ENCODE measurements at places on chromosomes 2 and 18.

DNA sequence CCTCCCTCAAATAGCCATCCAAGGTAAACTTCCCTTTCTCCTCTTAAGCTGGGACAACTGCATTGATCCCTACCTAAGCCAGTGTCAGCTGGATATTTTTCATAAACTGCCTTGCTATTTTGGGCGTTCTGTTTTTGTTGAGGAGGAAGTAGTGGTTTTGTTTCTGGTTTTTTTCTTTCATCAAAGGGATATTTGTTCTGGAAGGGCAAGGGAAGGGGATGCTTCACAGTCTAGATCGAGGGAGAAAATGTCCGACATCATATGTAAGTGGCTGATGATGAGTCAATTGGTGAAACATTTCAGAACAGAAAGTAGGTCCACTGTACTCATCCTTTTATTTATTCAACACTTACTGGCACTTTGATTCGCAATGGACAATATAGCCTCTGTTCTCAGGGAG is 31.0 kb downstream of the TANC1 start:
- no peak for DNase-seq

GRCh38 chr2:207883002-207883780 is 113.5 kb upstream of the FZD5 start:
- DNase-seq: no peak

DNA sequence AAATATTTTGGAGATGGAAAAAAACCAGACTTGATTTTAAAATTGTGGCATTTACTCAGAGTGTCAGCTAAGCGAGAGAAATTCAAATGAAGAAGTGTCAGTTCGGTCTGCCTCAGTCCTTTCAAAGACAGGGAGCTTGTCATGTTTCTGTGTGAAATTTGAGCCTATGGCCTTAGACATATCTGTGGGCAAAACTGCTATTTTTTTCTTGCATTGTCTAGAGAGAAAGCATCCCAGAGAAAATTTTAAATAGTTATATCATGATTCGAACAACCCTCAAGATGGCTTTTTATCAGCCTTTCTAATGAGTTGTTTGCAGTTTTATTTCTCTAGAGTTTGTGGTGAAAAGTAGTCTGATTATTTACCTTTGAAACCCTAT is 50.2 kb upstream of the KCNE4 start:
- no peak for DNase-seq

GRCh38 chr2:239225371-239225851 is 175.4 kb downstream of the HDAC4 start:
- peak; percentile 62 for DNase-seq

DNA sequence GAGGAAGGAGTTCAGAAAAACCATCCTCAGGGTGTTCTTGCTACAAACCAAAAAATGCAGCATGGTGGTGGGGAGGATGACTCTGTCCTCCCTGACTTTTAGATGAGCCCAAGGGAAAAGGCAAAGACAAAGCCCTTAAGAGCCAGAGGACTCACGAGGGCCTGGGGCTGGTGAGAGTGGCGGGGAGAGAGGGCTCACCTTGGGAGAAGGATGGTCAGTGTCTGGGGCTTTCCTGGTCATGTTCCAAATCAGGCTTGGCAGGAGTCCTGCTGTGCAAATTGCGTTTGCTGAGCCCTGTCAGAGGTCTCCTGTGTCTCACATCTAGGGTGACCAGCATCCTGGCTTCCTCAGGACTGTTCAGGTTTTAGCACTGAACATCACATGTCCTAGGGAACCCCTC is 4.7 kb downstream of the UGT1A1 start:
- no peak for DNase-seq

DNA sequence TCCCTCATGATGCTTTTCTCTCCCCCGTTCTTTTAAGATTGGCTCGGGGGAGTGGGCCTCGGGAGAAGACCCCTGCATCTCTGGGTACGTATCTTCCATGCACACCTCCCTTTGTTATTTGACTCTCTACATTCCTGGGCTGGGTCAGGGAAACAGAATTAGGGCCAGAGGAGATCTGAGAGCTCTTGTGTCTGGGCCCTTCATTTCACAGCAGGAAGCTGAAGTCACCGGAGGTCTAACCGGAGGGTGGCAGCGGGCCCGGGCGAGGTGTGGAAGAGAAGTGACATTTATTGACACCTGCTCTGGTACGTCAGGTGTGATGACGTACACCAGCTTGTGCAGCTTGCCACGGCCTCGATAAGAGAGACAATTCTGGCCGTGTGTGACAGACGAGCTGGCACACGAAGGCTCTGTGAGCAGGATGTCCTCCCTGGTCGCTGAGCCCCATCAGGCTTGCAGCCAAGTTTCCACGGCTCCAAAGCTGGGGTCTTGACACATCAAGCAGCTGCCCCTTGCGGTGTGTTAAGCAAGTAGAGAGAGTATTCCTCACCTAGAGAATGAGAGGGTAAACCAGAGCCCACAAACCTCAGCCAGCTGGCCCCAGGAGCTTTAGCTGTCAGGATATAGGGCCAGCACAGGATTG is 30.4 kb downstream of the TOGARAM2 start:
- DNase-seq: no peak

DNA sequence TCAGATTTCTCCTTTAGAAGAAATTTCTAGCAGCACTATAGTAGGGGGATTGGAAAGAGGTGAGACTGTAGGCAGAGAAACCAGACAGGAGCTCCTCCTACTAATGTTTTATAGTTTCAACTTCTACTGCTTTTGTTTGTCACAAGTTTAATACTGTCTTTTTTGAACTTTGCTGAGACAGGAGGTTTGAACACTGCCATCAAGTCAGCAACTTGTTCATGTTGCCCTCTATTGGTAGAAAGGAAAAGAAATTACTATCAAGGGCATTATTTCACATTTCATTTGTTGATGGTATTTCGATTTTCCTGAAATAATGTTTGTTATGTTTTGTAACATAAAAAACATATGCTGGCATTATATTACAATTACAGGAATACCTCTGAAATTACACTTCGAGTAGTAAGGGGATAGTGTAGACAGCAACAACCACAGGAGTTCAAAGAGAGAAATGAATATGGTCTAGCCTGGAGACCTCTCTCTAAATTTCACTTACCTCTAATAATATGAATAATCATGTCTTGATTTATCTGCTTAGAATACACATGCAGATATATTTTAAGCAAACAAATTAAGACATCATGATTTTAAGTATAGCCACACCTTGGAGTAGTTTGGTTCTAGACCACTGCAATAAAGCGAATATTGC is 12.4 kb upstream of the CCDC88A start:
- no peak for DNase-seq

DNA sequence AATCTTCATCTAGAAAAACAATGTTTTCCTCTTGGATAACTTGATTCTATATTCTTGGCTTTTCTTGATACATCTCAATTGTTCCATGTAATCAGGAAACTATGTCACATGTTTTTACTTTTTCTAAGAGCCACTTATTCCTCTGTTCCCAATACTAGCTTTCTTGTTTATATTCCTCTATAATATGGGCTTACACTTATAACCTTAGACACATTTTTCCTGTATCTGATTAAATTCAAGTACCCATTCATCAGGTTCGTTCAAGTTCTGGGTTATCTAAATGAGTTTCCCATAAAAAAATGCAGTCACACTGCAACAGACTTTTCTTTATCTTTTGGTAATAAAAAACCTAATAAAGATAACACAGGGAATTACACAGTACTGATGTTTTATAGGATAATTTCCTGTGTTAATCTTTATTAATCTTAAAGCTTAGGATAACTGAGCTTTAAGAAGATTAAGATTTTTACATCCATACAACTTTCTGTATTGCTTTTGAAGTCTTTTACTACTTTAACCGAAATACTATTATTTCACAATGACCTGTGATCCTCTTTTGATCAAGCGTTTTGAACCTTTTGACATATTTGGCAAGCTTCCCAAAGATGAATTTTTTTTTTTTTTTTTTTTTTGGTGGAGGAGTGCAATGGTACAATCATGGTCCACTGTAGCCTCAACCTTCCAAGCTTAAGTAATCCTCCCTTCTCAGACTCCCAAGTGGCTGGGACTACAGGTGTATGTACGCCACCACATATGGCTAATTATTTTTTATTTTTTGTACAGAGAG is 44.3 kb upstream of the C2orf66 start:
- DNase-seq: no peak

DNA sequence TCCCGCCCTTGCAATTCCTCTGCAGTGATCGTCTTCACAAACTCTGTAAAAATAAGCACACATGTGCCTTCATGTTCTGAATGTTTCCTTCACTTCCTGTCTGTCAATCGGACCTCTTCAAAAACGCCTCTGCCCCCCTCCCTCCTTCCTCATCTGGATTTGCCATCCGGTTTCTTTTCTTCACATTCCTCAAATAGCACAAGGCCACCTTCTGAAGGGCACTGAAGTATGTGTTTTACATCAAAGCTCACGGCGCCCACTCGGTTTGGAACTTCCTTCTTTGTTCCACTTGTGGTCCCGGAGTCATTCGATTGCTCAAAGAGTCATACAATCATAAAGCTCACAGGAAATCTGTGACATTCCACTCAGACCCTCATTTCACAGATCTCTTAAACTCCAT is 758.1 kb upstream of the SALL3 start:
- no peak for DNase-seq

GRCh38 chr2:197777823-197778407 is 7.2 kb downstream of the BOLL start:
- no peak for DNase-seq

DNA sequence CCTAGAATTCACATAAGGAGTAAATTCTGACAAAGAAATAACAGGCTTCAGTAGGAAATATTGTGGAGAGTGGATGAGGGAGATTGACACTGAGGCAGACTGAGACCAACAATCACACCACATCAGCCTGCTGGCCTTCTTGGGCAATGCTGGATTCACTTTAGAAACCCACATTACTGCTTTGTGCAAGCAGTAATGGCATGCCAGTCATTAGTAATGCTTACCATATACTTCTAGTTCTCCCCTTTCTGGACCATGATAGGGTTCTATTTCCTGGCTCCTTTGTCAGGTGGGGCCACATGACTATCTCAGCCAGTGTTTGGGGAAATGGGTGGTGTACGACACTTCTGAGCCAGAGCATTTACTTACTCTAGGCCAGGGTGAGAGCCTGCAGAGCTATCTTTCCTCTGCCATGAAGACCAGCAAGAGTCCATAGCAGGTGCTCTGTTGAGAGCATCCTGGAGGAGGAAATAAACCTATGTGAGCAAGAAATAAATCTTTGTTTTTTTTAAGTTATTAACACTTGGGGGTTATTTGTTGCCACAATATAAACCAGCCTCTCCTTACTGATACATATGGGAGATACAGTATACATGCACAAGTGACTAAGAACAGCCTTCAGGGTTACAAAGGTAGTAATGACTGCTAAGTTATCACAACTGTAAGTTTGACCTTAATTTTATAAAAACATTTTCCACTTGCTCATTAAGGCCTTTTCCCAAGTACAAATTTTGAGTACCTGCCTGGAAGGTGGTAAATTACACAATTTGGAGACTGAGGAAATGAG is 89.3 kb upstream of the TANK start:
- DNase-seq: no peak

- DNase-seq: no peak
Observed at GRCh38 chr18:28607991-28608390, 431.1 kb upstream of the CDH2 start.

GRCh38 chr2:161031511-161031910 is 128.7 kb upstream of the TANK start:
- no peak for DNase-seq

GRCh38 chr2:241208058-241208457 is 19.6 kb downstream of the ANO7 start:
- DNase-seq: no peak

- no peak for DNase-seq
Observed at GRCh38 chr2:71647356-71647755, 194.0 kb downstream of the DYSF start.

GRCh38 chr18:61489334-61489733 is 156.1 kb downstream of the CDH20 start:
- no peak for DNase-seq

DNA sequence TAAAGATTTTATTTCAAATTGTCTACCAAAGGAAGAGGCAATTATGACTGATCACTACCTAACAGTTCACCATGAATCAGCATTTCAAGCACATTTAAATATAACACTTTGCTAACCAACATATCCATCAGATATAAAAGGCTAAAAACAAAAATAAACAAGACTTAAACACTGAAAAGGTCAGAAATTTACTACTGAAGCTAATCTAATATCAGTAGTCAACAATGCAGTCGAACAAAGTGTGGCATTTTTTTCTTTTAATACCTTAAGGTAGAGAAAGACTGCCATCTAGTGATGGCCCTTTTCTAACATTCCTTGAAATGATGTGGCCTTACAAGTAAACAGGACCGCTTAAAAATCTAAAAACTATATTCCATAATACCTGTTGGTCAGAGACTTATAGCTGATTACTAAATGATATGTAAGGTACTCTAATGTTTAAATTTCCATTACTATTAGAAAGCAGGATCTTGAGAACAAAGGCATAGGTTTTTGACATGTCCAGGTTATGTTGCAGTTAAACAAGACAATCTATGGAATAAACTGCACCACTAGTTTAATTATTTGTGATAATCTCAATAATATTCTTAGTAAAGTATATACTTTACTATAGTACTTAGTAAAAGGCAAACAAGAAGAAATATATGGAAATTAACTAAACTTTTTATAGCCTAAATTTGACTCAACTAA is 80.0 kb downstream of the EXOC6B start:
- DNase-seq: no peak

GRCh38 chr2:70442301-70443077 is 111.1 kb downstream of the TGFA start:
- no peak for DNase-seq

GRCh38 chr2:57598551-57598950 is 448.1 kb upstream of the VRK2 start:
- no peak for DNase-seq

- no peak for DNase-seq
Observed at GRCh38 chr2:168614172-168615018, 158.3 kb downstream of the CERS6 start.

GRCh38 chr2:79993144-79993543 is 311.4 kb downstream of the LRRTM1 start:
- no peak for DNase-seq

- DNase-seq: no peak
Observed at GRCh38 chr2:175955136-175955535, 46.9 kb downstream of the LNPK start.

- no peak for DNase-seq
Observed at GRCh38 chr2:186820303-186820702, 28.7 kb downstream of the ZSWIM2 start.

DNA sequence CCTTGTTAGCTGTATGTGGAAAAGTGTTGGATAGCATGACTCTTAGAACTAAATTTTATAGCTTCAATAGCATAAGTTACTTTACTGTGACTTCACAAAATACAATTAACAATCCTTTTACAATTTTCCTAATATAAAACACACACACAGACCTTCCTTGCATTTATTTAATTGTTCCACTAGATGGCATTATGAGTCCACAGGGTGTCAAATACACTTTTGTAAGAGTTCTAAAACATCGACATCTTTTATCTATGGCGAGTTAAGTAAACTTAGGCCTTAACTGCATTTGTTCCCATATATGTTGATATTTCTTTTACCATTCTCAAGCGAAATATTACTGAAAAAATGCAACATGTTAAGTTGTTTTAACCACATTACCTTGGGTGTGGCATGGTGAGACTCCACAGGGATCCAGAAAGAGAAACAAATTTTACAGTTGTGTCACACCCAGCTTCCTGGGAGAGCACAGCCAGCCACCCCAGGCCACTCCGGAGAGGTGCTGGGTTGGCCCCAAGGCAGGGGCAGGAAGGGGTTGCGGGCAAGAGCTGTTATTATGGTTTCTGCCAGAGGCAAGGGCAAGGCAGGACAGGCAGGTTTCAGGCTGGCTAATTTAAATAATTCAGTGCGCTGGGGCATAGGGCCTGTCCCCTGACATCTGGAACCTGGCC is 312.4 kb upstream of the MC4R start:
- no peak for DNase-seq

Measured in left forelimb (tissue), 1 donor.